ENCODE measurements at places on chromosomes 3 and 15.
A peak's percentile ranks its signal among the peaks of the same experiment; 100 is the strongest.

DNA sequence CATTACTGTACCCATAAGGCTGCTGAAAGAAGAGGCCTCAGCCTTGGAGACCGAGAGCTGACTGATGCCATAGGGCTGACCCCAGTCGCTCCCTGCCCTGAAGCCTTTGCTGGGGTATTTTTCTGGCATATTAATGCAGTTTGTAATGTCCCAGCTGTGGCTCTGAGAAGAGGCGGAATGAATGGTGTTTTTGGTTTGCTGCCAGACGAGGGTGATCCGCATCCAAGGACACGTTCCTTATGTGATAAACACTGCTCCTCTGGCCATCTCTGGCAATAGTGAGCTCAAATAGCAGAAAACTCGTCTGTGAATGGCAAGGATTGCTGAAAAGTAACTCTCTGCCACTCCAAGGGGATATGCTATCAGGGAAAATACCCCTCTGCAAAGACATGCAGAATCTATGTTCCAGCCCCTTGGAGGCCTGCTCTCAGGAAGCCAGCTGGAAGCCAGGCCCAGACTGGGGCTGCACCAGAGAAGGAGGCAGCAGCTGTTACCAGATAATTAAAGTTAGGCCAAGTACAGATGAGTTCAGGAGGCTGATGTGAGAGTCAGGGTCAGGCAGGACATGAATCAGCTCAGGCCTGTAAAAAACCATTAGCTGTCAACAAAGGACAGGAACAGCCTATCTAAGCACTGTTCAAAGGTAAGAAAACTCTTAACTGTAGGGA lies 28.9 kb upstream of the KLHL6 start:
- no peak for DNase-seq

- DNase-seq: no peak
Observed at GRCh38 chr3:129971351-129972052, 3.0 kb upstream of the TRH start.

GRCh38 chr3:128271536-128272332 lies 118.5 kb downstream of the EEFSEC start:
- no peak for DNase-seq

DNA sequence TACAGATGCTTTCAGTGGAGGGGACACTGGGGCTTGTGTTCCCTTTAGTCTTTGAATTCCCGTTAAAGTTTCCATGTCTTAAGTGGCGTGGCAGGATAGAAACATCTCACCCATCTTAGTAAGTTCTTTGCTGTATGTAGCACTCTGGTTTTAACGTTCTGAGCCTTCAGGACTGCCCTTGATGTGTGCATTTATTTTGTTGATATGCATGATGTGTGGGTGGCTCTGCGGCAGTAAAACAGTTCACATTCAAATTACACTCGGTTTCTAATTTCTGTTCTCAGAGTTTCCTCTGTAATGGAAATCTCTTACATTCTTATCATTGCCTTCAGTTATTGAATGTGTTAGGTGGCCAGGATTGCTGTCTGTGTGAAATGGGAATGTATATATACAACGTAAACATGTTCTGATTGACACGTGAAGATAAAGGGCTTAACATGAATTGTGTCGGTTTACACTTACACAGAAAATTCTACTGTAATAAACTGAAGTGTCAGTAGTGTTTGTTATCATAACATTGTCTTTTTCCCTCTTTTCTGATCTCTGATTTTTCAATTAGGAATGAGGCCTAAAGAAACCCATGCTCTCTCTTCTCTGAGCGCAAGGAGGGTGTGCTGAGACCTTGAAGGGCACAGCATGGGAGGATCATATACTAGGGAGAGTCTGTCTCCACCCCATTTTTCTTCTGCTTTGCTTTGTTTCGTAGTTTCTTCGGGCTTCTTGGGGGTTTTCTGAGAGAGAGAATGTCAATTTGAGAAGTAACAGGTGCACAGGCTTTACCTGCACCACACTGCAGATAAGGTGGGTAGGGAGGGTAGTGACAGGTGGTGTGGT lies 51.5 kb downstream of the IGF1R start:
- DNase-seq: no peak

DNA sequence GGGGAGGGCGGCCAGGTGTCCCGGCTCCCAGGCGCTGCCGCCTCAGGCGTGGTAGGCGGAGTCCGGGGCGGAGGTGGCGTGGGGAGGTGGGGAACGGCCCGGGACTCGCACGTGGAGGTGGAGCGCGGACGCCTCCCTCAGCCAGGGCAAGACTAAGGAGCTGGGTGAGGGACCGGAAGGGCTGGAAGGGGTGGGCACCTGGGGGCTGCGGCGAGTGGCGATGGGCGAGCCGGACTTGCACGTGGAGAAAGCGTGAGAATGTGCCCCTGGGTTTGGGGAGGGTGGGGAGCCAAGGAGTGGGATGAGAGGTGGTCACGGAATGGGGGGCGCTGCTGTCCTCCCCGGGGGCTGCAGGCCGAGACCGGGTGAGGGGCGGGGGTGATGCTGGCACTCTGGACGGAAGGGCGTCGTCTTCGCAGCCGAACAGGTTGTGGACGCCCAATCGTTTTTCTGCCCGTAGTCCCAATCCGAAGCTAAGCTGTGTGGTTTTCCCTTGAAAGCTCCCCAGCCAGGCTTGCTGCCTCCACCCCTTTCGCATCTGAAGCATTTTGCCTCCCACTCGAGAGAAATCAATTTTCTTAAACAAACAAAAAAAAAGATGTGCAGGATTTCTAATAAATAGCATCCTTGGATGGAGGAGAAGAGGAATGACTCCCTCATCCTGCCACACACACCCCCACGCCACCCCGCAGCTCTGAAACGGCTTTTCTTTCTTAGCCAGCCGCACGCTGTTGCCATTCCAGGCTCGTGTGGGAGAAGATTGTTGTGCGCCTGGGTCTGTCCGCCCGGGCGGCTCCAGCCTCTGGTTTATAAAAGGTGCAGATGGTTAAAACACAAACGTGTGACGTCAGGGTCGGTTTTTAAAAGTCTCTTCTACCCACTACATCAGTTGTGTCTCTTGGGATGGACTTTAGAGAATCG lies 62.5 kb upstream of the ANKRD28 start:
- DNase-seq: peak; percentile 36

- no peak for DNase-seq
Observed at GRCh38 chr15:80121546-80121945, 31.3 kb upstream of the FAH start.

- DNase-seq: no peak
Observed at GRCh38 chr3:133478624-133479023, 78.8 kb downstream of the BFSP2 start.

GRCh38 chr3:65996589-65996988 lies 42.1 kb downstream of the MAGI1 start:
- no peak for DNase-seq

DNA sequence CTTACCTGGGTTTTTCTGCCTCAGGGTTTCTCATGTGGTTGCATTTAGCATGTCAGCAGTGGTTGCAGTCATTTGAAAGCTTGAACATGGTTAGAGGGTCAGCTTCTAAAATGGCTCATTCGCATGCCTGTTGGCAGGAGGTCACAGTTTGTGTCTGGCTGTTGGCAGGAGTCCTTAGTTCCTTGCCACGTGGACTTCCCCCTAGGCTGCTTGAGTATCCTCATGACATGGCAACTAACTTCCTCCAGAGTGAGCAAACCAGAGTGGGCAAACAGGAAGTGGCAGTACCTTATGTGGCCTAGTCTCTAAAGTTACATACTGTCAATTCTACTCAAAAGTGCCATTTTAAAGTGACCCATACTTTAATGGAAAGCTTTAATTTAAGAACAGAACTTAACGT lies 3.4 kb upstream of the UNC13C start:
- DNase-seq: no peak

GRCh38 chr3:18346097-18346496 lies 79.0 kb downstream of the SATB1 start:
- DNase-seq: no peak

DNA sequence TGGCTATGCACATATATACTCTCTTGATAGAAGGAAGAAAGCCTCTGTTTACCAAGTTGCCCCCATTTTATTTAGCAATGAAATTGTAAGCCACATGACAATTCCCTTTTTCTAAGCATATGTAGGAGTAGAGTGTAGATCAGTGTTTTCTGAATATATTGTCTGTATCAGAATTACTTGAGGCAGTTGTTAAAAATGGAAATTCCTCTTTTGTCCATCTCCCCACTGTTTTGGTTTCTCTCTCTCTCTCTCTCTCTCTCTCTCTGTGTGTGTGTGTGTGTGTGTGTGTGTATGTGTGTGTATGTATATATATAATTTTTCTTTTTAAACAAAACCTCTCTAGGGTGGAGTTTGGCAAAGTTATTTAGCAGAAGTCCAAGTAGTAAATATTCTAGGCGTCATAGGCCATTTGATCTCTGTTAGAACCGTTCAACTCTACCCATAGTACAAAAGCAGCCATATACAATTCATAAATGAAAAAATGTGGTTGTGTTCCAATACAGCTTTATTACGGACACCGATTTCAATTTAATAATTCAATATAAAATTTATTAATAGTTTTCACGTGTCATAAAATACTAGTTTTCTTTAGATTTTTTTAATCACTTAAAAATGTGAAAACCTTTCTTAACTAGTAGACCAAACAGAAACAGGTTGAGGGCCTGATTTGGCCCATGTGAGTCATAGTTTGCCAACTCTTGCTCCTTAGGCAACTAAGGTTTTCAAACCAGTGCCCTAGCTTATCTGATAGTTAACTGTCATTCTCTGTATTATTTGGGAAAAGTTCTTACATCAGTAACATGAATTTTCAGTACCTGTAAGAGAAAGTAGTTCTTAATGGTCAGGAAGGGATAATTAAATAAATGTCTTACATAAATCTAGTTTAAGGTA lies 39.8 kb downstream of the UBE2E1 start:
- DNase-seq: no peak

GRCh38 chr3:72543246-72543645 lies 305.0 kb downstream of the SHQ1 start:
- no peak for DNase-seq

- no peak for DNase-seq
Observed at GRCh38 chr3:180290300-180290699, 253.6 kb upstream of the PEX5L start.

DNA sequence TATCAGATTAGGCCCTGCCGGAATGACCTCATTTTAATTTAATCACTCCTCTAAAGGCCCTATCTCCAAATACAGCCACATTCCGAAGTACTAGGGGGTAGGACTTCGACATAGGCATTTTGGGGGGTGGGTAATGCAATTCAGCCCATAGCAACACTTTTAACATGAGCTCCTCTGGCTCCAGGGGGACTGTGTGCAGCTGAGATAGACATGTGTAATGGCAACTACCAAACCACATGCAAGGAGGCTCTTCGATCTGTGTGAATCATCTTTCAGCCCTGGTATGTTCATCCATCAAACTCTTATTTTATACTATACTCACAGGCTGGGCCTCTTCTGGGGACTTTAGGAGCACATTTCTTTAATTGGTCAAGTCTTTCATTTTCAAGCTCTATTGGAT lies 57.4 kb upstream of the PPARG start:
- DNase-seq: no peak

GRCh38 chr3:24128199-24129005 lies 183.3 kb downstream of the NR1D2 start:
- no peak for DNase-seq

- no peak for DNase-seq
Observed at GRCh38 chr3:140363801-140364200, 314.1 kb upstream of the TRIM42 start.

DNA sequence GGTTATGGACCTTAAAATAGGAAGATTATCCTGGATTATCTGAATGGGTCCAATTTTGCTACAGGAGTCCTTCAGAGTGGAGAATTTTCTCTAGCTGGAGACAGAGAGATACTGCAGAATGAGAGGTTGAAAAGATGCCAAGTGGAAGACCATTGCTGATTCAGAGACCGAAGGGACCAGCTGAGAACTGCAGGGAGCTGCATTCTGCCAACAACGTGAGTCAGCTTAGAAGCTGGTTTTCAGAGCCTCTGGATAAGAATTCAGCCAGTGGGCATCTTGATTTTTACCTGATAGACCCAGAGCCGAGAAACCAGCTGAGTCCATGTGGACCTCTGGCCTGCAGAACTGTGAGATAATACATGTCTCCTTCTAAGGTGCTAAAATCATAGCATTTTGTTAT lies 234.0 kb downstream of the NR2F2 start:
- DNase-seq: no peak

GRCh38 chr15:45854455-45855202 lies 219.8 kb downstream of the SQOR start:
- no peak for DNase-seq

DNA sequence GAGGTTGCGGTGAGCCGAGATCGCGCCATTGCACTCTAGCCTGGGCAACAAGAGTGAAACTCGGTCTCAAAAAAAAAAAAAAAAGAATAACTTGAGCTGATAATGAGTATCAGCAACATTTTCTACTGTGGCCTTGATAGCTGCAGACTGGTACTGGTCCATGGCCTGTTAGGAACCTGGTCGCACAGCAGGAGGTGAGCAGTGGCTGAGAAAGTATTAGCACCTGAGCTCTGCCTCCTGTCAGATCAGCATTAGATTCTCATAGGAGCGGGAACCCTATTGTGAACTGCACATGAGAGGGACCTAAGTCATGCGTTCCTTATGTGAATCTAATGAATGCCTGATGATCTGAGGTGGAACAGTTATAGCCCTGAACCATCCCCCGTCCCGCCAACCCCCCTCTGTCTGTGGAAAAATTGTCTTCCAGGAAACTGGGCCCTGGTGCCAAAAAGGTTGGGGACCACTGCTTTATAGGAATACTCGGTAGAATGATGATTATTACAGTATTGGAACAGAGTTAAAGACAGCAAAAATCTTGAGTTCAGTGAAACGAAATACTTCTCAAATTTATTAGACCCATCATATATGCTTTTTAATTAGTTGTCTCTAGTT lies 126.0 kb downstream of the ZNF609 start:
- no peak for DNase-seq

DNA sequence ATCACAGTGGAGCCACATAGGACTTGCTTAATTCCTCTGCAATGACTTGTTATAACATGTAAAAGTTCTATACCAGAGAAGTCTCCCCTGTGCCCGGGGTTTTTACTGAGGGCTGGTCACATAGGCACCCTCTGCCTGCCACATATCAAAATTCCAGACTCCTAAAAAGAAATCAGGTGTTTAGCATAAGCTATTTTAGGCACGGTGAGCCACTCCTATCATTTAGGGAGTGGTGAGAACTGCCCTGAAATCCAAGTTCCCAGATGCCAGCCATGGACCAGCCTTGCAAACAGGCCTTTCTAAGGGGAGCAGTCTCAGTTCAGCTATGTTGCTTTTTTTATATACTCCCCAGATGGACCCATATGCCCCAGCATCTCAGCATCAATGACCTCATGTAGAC lies 130.3 kb downstream of the THSD4 start:
- no peak for DNase-seq

- DNase-seq: no peak
Observed at GRCh38 chr3:124295362-124295761, 303.4 kb upstream of the ROPN1 start.

GRCh38 chr3:5531741-5532290 lies 344.3 kb downstream of the EDEM1 start:
- DNase-seq: no peak
